Smooth muscle cell of bladder (primary cell): ENCODE measurements at places on chromosomes 12 and 14. TPM values are rescaled to one million over a fixed set of nuclear protein-coding genes. Genes with fewer than 3 reads are reported as not detected.

Gene TEAD4
- total RNA-seq, result 6.0 and 6.5 TPM in 2 replicates

Gene ATXN2
- total RNA-seq, result 15.6 and 22.2 TPM in 2 replicates

Gene OLR1
- total RNA-seq, result 0.92 and 3.1 TPM in 2 replicates

Gene NRXN3
- total RNA-seq, result under 0.01 and 0.14 TPM in 2 replicates

Gene SLC2A13
- total RNA-seq, result 25.6 and 29.9 TPM in 2 replicates

Gene CSRNP2
- total RNA-seq, result 9.4 and 15.0 TPM in 2 replicates

Gene CIROP
- total RNA-seq, result under 0.01 and 0.18 TPM in 2 replicates

Gene GLIPR1
- total RNA-seq, result 41.4 and 45.5 TPM in 2 replicates

Gene GOLT1B
- total RNA-seq, result 49.6 and 56.8 TPM in 2 replicates
